Effector CD4-positive, alpha-beta T cell (primary cell): ENCODE measurements at places on chromosomes 11 and 22.

GRCh38 chr11:117752071-117752470 lies 44.9 kb downstream of the DSCAML1 start:
- DNase-seq = no peak

DNA sequence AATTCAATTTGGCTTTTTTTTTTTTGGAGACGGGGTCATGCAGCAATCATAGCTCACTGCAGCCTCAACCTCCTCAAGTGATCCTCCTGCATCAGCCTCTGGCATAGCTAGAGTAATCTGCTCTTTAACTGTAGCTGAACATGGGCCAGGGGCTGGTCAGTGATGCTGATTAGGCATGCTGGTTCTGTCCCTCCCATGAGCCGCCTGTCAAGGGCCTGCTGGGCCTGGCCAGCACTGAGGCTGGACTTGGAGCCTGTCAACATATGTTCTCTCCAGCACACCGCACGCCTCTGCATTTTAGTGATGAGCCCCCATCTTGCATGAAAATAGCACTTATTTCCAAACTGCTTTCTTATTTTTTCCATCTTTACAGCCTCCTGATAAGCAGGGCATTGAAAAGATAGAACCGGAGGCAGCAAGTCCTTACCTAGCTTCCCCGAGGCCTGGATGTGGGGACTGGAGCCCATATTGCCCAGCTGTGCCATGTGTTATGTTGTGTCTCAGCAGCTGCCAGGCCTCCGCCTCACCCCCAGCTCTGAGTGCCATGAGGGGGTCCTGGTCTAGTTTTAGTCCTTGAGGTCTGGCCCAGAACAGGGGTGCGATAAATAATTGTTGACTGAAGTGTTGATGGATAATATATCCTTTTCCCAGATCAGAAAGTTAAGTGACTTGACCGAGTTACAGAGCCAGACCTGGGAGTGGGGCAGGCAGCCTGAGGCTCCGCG lies 80.0 kb downstream of the CTTN start:
- DNase-seq = no peak

DNA sequence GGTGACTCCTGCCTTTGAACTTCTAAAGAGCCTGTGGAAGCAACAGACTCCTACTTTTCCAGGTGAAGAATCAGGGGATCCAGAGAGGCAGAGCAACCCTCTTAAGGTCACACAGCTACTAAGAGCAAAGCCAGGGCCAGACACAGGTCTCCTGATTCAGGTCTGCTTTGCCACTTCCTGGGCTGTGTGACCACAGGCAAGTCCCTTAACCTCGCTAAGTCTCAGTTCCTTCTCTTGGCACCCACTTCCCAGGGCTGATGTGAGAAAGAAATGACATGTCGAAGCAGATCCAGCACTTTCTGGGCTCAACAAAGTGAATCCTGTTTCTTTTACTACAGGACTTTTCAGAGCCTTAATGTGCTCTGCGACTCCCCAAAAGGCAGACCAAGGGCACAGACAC lies 30.2 kb downstream of the UQCR10 start:
- no peak for DNase-seq

GRCh38 chr11:2708757-2709281 lies 9.0 kb upstream of the KCNQ1OT1 start:
- DNase-seq = no peak

DNA sequence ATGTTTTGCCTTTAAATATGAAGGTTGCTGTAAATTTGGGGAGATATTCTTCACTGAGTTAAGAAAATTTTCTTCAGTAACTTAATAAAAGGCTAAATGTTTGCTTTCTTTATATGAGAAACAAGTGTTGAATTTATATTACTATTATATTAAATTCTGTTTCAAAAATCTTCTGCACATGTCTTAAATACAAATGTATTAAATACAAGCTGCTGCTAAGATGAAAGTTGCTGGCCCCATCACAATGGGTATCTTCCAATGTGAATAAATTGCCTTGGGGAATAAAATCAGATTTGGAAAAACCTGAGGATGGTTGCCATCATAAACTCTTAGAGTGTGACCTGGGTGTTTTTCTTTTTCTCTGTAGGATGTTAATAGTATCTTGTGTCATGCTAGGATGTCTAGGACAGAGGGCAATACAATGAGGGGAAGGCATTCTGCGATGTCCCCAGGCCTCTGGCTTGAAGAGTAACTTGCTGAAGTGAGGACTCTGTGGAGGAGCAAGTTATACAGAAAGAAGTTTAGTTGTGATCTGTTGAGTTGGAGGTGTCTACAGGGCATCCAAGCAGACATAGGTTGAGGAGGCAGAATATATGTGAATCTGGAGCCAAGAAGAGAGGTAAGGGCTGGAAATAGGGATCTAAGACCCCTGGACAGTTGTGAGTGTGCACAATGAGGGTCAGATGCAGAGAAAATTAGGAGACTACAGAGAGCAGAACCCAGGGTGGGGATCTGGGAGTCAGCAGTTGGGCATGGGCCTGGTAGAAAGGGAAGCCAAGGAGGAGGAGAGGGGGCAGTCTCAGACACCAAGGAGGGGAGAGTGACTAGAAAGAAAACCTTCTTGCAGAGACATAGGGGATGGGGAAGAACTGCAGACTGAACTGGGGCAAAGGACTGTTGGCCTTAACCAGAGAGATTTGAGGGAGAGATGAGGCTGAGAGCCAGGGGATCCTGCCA lies 4.8 kb downstream of the IGLL5 start:
- no peak for DNase-seq

DNA sequence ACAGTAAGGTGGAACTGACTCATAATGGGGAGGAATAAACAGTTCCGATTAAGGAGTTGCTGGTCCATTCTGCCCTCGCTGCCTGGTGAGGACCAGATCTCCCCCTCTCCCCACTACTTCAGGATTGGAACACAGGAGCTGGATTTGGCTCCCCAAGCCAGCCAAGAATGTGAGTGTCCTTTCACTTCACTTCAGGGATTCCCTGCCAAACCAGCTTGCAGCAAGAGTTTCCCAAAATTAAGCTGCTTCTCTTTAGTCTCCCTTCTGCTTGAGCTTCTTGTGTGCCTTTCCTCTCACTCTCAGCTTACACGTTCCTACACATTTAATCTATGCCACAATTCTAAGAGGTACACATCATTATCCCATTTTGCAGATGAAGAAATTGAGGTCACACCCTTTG lies 234.1 kb downstream of the BUD13 start:
- no peak for DNase-seq

- no peak for DNase-seq
Measured at GRCh38 chr11:2444821-2445745, at the start of gene KCNQ1. TSS of gene KCNQ1 (plus strand) at chr11:2445008. CDS start at chr11:2445099, 91 bp downstream.

- DNase-seq = no peak
Measured at GRCh38 chr22:48338793-48339705, 1488.6 kb downstream of the BRD1 start.

DNA sequence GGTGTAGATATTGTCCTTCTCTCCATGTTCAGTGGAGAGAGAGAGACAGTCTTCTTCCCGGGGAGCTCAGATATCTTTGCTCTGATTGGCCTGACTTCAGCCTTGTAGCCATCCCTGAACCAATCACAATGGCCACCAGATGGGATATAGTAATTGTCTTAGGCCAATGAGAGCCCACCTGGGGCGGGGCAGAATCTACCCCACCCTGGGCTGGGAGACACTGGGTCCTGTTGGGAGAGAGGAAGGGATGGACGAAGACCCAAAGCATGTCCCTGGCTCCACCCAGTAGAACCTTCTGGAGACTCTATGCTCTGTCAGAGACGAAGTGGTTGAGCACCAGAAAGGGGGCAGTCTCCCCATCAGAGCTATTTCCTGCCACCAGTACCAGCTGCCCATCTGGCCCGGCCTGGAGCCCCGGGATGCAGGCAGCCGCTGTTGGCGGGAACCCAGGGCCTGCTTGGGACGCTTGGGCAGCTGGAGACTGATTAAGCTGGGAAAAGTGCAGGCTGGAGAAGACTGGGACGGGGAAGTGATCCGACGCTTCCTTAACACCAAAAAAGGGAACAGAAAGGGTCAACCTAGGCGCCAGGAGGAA lies 31.6 kb upstream of the CBX7 start:
- DNase-seq = no peak

DNA sequence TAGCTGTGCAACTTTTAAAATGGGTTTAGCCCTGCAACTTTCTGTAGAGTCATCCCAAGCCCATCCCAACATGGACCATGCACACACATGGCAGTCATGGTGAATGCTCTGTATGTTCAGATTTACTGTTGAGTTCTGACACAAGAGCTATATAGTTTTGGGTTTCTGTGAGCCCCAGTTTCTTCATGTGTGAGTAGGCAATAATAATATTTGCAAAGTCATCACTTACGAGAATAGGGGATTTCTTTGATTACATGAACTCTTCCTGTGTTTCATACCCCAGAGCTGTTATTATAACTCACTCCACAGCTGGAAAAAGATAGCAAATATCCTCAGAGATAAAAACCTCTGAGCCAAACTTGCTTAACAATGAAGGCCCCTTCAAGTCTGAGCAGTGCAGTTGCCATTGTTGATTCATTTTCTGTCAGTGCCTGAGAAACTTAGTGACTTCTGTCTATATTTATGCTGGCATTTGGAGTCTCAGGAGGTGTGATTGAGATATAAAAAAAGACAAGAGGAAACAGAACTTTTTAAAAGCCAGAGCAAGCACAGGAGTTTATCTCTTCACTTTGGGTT lies 767.9 kb upstream of the API5 start:
- DNase-seq = no peak

- no peak for DNase-seq
Measured at GRCh38 chr22:29343313-29343805, 27.9 kb upstream of the RASL10A start.

- DNase-seq = no peak
Measured at GRCh38 chr11:111932611-111932950, 4.6 kb upstream of the DIXDC1 start.

DNA sequence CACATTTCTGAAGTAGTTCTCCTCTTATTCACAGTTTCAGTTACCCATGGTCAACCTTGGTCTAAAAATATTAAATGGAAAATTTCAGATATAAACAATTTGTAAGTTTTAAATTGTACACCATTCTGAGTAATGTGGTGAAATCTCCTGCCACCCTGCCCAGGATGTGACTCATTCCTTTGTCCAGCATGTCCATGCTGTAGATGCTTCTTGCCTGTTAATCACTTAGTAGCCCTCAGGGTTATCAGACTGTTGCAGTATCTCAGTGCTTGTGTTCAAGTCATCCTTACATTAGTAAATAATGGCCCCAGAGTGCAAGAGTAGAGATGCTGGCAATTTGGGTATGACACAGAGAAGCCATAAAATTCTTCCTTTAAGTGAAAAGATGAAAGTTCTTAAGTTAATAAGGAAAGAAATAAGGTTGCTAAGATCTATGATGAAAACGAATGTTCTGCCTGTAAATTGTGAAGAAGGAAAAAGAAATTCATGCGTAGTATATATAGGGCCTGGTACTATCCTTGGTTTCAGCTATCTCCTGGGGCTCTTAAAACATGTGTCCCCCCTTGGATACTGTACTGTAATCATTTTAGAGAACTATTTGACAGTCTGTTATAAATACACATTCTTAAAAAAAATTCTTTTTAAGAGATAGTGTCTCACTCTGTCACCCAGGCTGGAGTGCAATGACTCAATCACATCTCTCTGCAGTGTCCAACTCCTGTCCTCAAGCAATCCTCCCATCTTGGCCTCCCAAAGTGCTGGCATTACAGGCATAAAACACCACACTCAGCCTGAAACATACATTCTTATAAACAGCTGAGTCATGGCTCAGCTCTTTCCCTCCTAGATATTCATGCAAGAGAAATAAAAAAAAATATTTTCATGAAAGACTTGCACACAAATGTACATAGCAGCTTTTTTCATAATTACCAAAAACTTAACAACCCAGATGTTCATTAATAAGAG lies 31.3 kb downstream of the MTNR1B start:
- no peak for DNase-seq

DNA sequence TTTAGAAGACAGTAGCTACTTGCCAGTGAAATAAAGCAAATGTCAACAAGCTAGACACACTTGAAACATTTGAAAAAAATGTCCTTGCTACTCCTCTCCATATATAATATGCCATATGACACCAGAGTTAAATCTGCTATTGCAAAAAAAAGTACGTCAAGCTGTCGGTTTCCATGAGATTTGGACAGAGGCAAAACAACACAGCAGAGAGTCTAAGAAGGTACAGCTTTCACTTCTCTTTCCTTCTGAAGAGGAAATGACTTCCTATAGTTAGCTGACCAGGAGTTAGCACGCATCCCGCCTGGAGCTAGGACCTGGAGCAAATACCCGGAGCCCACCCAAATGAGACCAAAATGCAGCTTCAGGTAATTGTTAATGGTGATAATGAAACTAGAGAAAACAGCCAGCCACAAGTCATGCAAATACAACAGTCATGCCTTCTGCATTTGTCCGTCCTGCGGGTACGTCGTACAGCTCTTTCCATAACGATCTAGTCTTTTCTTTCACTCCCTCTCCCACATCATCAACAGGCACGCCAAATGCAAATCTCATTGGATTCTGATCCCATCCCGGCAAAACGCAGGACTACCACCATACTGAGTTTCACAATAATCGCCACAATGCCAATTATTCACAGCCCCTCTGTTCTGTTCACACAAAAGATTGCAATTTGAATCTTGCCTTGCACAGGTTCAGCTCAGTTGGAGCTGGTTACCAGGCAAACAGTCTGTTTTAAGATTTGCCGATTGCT lies 395.0 kb upstream of the CCDC90B start:
- DNase-seq = no peak

GRCh38 chr11:31995525-31996094 lies 95.3 kb upstream of the RCN1 start:
- DNase-seq = no peak

DNA sequence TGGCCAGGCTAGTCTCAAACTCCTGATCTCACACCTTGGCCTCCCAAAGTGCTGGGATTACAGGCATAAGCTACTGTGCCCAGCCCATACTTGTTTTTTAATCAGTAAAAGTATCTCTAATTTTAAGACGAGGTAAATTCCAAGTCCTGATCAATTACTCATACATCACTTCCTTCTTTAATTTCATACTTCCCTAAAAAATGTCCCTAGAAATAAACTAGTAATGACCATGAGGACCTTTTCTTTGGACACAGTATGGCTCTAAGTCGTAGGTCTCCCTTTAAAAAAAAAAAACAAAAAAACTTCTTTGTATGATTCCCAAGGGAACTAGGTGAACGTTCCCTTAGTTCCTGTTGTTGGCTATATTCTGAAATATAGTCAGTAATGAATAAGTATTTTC lies 29.8 kb downstream of the NUP98 start:
- DNase-seq = no peak

GRCh38 chr11:2772544-2773031 lies 72.8 kb upstream of the KCNQ1OT1 start:
- peak; percentile 1 for DNase-seq

GRCh38 chr11:8338138-8338537 lies 74.5 kb upstream of the LMO1 start:
- DNase-seq = no peak

DNA sequence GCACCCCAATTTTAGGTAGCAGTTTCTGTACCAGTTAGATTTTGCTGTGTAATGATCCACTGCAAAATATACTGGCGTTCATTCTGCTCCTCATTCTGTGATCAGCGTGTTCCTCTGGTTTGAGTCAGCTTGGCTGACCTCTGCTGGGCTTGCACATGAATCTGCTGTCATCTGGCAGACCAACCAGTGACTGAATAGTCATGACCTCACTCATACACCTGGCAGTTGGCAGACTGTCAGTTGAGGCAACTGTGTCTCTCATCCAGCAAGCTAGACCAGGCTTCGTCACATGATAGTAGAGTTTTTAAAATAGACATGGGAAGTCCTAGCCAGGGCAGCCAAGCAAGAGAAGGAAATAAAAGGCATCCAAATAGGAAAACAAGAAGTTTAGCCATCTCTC lies 316.3 kb upstream of the LARGE1 start:
- DNase-seq = no peak
